Pericardium fibroblast (primary cell): ENCODE measurements at places on chromosomes 7 and 10. TPM values are rescaled to one million over a fixed set of nuclear protein-coding genes. Genes with fewer than 3 reads are reported as not detected.

The TWIST1 gene
- 41.0 and 70.1 TPM in 2 replicates for total RNA-seq

The ZNF775 gene
- 6.4 and 8.2 TPM in 2 replicates for total RNA-seq

The COBL gene
- total RNA-seq, result under 0.01 TPM in 1 of 2 replicates, not detected in the other

The LRRC4 gene
- 0.09 and 0.12 TPM in 2 replicates for total RNA-seq

The VWDE gene
- total RNA-seq, result not detected in 2 replicates

The TMEM270 gene
- total RNA-seq, result not detected in 2 replicates

The SH2B2 gene
- total RNA-seq, result 2.7 and 3.8 TPM in 2 replicates

The SNX8 gene
- total RNA-seq, result 23.1 and 34.7 TPM in 2 replicates

The NEUROD6 gene
- not detected in 2 replicates for total RNA-seq

The IDI2 gene
- not detected in 2 replicates for total RNA-seq

The SFTPA2 gene
- not detected in 2 replicates for total RNA-seq

The TMEM130 gene
- total RNA-seq, result under 0.01 and 1.8 TPM in 2 replicates

The TPK1 gene
- total RNA-seq, result 4.9 and 5.2 TPM in 2 replicates

The HABP2 gene
- not detected in 2 replicates for total RNA-seq
